T-cell (primary cell): ENCODE measurements at places on chromosomes 7 and 10.
A peak's percentile ranks its signal among the peaks of the same experiment; 100 is the strongest.

DNA sequence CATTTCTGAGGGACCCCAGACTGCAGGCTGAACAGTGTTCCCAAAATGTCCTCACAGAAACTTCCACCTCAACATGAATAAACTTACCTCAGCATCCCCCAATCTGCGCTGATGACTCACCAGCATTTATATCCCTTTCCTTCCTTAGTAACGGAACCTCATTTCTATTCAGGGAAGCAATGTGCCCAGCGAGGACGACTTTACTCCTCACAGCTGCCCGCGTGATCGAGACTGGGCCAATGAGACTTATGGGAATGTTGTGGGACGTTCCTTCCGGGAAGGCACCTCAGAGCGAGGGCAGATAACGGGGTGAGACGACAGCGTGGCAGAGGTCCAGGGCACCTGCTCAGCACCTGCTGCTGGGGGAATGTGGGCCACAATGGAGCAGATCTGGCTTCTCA is 73.1 kb upstream of the CAMK2B start:
- DNase-seq, result no peak

DNA sequence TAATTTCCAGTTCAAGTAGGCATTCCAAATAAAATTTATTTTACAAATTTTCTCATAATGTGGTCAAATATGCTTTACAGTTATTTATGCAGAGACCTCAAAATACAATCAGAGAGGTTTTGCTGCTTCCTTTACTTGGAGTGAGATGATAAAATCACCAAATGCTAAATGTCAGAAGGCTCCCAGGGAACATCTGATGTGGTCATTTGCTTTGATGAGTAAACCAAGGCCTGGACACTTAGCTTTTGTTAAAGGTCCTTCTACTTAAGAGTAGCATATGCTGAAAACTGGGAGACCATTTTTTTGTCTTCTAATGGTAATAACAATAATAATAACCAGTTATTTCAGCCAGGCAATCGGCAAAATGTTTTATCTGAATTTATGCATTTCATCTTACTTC is 60.6 kb upstream of the AKR1E2 start:
- no peak for DNase-seq

- no peak for DNase-seq
Measured at GRCh38 chr10:30160271-30160982, 101.0 kb upstream of the JCAD start.

DNA sequence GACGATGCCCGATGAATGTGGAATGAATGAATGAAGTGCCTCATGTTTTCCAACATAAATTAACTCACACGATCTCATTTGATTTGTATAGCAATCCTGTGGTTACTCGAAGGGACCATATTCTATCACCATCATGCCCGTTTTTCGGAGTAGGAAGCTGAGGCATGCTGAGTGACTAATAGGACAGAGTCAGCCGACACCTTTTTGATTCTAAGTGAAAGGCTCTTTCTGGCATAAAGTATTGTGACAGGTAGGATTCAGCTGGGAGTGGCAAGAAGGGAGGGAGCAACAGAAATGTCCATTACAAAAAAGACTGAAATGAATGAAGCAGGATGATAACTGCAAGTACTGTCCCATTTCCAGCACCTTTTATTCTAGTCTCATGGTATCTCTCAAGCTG is 55.7 kb downstream of the KLRG2 start:
- no peak for DNase-seq

DNA sequence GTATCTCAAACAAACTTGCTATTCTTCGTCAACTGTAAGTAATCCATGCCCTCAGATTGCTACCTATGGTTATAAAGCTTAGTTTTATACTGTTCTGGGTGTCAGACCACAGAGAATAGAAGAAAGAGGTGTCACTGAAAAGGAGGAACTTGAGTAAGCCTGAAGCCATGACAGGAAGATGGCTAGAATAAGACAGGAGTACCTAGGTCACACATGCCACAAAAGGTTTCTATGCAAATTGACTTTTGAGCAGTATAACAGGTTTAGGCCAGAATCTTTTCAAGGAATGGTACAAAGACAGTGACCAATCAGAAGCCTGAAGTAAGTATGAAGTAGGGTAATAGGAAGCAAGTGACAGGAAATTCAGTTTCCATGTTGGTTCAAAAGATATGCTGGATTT is 23.5 kb downstream of the FBXW4 start:
- DNase-seq, result no peak

DNA sequence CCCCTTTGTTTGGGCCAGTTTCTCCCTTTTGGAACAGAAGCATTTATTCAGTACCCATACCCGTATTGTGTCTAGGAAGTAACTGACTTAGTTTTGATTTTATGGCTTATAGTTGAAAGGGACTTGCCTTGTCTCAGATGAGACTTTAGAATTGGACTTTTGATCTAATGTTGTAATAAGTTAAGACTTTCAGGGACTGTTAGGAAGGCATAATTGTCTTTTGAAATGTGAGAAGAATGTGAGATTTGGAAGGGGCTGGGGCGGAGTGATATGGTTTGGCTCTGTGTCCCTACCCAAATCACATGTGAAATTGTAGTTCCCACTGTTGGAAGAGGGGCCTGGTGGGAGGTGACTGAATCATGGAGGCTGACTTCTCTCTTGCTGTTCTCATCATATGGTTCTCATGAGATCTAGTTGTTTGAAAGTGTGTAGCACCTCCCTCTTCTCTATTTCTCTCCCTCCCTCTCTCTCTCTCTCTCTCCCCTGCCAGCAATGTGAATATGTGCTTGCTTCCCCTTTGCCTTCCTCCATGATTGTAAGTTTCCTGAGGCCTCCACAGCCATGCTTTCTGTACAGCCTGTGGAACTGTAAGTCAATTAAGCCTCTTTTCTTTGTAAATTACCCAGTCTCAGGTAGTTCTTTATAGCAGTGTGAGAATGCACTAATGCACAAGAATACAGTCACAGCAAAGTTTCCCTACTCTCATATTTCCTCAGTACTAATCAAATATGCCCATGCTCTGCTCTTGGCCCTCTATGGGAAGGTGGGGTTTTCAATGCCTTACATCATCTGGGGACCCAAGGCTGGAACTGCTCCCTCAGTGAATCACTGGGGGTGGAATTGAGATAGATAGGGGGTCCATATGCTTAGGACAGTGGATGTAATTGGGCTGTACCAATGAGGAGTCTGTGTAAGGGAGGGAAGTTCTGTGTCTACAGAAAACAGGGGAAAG is 17.2 kb upstream of the AKR1C1 start:
- DNase-seq, result no peak

DNA sequence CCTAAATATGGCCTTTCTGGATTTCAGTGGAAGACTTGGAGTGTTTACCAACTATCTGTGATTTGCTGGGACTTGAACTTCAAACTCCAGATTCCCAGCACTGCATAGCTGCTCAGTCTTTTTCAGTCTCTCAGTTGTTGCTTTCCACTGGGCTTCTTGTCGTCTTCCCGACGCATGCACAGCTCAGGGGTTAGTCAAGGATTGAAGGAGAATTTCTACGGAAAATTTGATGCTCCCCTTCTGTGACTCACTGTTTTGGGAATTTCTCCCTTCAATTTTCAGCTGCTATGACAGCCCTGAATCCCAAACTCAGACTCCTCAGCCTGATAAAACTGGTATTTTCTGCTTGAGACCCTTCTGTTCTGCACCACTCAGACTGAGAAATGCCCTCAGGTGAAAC is 91.7 kb downstream of the CYP26A1 start:
- no peak for DNase-seq

DNA sequence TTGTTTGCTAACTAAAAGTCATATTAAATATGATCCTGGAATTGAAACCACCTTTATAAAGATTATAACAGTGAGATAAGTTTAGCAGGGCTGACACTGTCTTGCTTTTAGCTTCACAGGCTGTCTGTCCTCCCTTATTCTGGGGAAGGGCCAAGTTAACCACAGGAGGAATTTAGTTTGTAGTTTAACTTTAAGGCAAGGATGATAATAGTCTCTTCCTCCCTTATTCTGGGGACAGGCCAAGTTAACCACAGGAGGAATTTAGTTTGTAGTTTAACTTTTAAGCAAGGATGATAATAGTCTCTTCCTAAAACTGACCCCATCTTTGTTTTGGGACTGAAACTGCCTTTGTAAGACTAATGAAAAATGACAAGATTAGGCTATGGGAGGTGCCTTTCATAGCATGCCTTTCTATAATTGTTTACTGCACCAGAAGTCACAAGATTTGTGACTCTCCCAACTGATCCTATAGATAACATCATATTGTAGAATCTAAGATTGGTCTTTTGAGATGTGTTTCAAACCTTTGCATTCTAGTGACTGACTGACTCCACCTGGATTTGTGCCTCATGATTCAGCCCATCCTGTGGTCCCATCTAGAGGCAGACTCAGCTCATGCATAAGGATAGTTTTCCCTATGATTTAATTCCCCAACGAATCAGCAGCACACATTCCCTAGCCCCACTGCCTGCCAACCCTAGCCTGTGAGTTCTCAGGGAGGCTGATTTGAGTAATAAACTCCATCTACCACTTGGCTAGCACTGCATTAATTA is 212.0 kb downstream of the MAGI2 start:
- no peak for DNase-seq

GRCh38 chr7:128783143-128783861 is 7.7 kb upstream of the OPN1SW start:
- no peak for DNase-seq

DNA sequence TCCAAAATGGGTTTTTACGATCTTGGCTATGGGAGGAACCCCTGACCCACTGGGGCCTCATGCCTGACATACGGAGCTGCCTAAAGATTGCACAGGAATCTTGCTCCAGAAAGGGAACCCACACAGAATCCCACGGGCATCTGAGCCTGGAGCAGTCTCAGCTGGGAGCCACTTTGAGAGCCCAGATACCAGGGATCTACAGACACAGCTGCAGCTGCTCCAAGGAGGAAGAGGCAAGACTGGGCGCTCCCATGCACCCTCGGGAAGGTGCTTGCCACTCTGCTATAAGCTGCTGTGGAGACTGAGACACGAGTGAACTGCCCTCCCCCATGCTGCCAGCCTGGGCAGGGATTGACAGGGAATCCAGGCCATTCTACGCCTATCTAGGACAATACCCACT is 202.5 kb downstream of the REEP3 start:
- no peak for DNase-seq

DNA sequence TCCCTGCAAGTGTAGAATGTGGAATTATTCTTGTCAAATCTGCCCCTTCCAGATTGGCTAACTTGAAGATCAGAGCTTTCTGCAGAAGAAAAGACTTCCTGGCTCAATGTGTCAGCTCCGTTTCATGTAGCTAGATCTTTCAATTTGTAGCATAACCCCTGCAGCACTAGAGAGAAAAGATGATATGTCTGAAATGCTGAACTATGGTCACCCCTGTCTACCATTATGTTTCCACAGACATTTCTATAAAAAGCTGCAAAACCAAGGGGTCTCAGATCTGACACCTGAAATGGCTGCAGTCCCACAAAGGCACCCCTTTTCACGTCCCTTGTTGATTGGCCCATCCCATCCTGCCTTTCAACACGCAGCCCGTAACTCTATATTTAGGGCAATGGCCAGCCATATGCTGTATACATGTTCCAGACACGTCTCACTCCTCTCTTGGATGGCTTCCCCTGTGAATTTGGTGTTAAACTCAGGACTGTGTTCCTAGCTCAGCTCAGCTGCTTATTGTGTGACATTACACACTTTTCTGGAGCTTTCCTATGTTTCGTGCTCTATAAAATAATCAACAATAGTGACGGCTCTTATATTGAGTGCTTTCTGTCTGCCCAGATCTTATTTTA is 648.6 kb upstream of the CELF2 start:
- DNase-seq, result no peak

DNA sequence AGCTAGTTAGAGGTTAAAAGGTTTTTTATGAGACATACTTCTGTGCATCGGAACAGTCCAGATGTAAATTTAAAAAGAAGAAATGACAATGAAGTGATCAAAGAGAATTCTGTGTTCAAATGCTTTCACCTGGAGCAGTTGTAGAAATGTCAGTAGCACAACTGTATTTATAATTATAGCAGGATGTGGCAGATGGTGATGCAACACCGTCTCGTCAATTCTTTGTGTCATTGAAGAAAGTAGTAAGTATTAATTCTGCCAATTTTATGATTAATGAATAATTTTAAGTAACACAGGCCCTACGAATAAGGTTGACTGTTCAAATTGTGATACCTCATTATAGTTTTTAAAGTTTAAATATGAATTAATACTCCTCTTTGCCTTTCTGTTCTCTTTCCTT is 171.1 kb downstream of the ADK start:
- DNase-seq, result no peak

GRCh38 chr7:17370901-17371585 is 72.6 kb downstream of the AHR start:
- DNase-seq, result no peak

DNA sequence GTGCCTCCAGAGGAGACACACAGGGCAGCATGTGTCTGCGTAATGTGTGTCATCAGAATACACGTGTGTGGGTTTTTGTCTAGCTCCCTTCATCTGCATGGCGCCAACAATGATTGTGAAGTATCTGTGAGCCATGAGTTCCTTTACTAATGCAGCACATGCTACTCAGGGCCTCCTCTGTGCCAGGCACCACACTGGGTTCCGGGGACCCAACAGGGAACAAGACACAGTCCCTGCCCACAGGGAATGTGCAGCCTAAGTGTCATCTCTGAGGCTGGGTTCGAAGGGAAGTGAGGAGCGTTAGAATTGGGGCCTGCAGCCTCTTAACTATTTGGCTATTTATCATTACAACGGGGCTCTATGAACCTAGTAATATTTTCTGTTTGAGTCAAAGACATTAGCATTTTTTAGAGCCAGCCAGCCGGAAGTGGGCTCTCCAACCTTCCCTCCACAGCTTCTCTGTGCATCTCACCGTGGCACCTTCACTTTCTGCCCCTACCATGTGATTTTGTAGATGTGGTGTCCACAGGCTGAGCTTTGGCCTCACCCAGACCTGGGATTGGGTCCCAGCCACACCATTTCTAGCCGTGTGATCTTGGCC is 43.9 kb upstream of the SRGN start:
- DNase-seq, result peak; percentile 36

DNA sequence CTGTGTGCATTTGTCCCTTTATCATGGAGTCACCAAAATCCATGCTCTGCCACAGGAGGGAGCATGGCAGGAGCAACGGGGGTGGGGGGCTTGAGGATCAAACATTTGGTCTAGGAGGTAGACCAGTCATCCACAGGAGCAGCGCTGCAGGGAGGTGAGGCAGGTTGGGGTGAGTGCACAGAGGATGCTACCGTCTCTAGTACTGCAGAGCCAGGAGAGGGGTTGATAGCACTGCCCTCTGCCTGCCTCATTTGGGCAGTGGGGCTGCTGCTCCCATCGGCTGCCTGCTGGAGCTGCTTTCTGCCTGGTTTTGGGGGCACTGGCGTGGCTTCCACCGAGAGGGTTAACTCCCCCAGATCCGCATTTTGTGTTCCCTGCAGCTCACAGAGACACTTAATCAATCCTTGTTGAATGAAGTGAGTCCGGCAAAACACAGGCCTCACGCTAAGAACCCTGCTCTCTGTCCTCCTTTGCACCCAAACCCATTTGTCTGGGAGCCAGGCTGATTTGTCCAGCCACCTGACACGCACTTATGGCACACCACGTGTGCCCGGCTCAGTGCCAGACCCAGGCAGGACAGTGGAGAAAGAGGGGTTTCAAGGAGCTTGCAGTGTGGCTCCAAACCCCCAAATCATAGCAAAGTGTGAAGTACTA is 527.1 kb upstream of the FOXK1 start:
- no peak for DNase-seq

- DNase-seq, result no peak
Measured at GRCh38 chr10:46543466-46544377, 12.7 kb downstream of the GPRIN2 start.

- DNase-seq, result no peak
Measured at GRCh38 chr7:106773228-106773627, 91.9 kb upstream of the PIK3CG start.
